ENCODE measurements at places on chromosomes 4 and X.

DNA sequence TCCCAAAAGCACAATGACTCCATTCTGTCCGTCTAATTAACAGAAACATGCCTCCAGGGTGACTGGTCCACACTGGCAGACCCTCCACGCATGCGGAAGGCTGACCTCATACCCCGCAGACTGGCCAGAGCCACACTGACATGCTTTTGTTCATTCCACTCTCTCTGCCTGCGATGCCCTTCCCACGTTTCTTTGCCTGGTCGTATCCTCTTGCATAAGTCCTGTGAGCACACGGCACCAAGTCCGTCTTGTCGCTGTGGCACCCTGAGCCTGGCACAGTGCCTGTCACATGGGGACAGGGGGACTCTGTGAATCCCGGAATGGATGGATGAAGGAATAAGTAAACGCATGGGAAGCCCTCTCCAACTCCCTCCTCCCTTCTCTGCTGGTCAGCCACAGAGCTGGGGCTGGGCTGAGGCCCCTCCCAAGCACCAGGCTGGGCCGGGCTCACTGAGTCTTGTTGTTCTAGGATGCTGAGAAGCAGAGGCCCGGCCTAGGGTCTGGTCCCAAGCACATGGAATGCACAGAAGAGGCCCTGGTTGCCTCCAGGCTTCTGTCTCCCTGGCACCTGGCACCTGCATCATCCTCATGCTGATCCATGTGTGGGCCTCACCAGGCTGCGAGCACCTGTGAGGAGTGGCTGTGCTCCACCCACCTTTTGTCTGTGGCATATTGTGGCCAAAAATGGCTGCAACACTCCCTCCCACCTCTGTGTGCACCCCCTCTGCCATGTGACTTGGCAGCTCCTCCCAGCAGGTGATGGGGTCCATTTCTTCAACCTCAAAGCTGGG lies 38.9 kb upstream of the C4orf50 start:
- H3K27me3 ChIP-seq, result no peaks in the 10 kb centered on the region
- no peaks in the 10 kb centered on the region for H3K4me1 ChIP-seq
- no peak overlapping the region for H3K27ac ChIP-seq
- no peak overlapping the region for H3K4me3 ChIP-seq
- H3K36me3 ChIP-seq, result no peaks in the 10 kb centered on the region

- no peak overlapping the region for H3K27ac ChIP-seq
- no peaks in the 10 kb centered on the region for H3K27me3 ChIP-seq
- H3K4me1 ChIP-seq, result no peaks in the 10 kb centered on the region
- no peaks in the 10 kb centered on the region for H3K36me3 ChIP-seq
Measured at GRCh38 chrX:96407072-96407471, 277.6 kb upstream of the DIAPH2 start.

GRCh38 chrX:13891377-13892140 lies 74.7 kb upstream of the GPM6B start:
- H3K27ac ChIP-seq, result no peak overlapping the region
- no peak overlapping the region for H3K4me3 ChIP-seq
- DNase-seq, result no peak
- no peaks in the 10 kb centered on the region for H3K4me1 ChIP-seq
- no peaks in the 10 kb centered on the region for H3K27me3 ChIP-seq

GRCh38 chr4:161650812-161651211 lies 513.0 kb downstream of the FSTL5 start:
- H3K27ac ChIP-seq, result no peak overlapping the region
- H3K4me3 ChIP-seq, result no peak overlapping the region
- no peak for DNase-seq
- no peaks in the 10 kb centered on the region for H3K27me3 ChIP-seq
- H3K4me1 ChIP-seq, result no peaks in the 10 kb centered on the region
- no peaks in the 10 kb centered on the region for H3K36me3 ChIP-seq

GRCh38 chr4:173280998-173281397 lies 53.2 kb downstream of the HMGB2 start:
- no peaks in the 10 kb centered on the region for H3K4me1 ChIP-seq
- H3K4me3 ChIP-seq, result no peak overlapping the region
- no peak for DNase-seq

- DNase-seq, result no peak
- H3K4me3 ChIP-seq, result no peak overlapping the region
- H3K27me3 ChIP-seq, result no peaks in the 10 kb centered on the region
Measured at GRCh38 chr4:184335520-184335919, 117.8 kb upstream of the ENPP6 start.
